NCI-H1092 treated with DMSO at 0.1 percent for 48 hours (cell line): ENCODE measurements at places on chromosomes 12 and 14.

- no peak for DNase-seq
These were observed 26.7 kb downstream of the GTF2A1 start for GRCh38 chr14:81193924-81194633.

DNA sequence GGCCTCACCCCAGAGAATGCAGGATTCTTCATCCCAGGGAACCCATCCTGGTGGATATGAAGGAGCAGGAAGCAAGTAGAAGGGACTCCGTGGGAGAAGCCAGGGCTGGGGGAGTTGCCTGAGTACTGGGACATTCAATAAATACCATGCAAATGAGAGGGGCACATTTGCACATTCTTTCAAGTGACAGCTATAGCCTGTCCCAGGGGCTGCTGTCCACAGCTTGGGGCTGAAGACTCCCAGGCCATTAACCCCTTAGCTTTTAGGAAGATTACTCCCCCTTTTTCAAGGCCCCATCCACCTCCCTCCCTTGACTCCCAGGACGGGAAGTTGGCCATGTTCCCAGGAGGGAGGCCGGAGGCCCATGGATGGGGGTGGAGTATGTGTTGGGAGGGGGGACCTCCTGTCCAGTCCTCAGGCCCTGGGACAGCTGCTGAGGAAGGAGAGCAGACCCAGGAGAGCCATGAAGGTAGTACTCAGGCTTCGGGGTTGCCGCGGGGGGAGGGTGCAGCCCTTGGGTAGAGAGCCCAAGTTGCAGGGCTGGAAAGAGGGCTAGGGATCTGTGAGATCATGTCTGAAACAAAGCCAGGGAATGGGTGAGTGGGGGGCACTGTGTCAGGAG is 974 bp upstream of the TNS2 start:
- no peak for DNase-seq

GRCh38 chr14:59811815-59812214 is 58.8 kb downstream of the RTN1 start:
- no peak for DNase-seq

DNA sequence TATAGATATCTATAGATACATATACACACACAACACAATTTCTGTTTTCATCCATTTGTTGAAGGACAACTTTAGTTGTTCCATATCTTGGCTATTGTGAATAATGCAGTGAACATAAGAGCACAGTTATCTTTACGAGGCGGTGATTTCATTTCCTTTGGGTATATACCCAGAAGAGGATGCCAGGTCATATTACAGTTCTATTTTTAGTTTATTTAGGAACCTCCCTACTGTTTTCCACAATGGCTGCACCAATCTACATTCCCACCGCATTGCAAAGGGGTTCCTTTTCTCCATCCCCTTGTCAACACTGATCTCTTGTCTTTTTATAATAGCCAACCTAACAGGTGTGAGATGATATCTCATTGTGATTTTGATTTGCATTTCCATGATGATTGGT is 143.4 kb upstream of the ARHGAP5 start:
- DNase-seq, result no peak

GRCh38 chr12:26608706-26609105 is 224.3 kb downstream of the ITPR2 start:
- DNase-seq, result no peak

- DNase-seq, result no peak
These were observed 256.3 kb upstream of the CLEC14A start for GRCh38 chr14:38512236-38512635.

DNA sequence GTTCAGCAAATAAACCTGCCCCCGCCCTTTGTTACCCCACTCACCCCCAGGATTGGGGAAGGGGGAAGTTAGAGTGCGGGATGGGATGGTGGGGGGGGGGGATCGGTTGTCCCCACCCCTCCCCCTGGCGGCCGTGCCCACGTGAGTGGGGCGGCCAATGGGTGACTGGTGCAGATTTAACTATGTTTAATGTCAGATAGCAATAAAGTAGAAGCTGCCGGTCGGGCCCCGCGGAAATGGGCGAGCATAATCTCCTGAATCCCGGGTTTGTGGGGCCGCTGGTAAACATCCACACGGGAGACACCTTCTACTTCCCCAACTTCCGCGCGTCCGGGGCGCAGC is at the start of gene HOXC12:
Gene HOXC12, plus strand, starts transcription at position 210 of the 342 bp plus-strand sequence. Its CDS starts 27 bp downstream, at position 237.
- no peak for DNase-seq

DNA sequence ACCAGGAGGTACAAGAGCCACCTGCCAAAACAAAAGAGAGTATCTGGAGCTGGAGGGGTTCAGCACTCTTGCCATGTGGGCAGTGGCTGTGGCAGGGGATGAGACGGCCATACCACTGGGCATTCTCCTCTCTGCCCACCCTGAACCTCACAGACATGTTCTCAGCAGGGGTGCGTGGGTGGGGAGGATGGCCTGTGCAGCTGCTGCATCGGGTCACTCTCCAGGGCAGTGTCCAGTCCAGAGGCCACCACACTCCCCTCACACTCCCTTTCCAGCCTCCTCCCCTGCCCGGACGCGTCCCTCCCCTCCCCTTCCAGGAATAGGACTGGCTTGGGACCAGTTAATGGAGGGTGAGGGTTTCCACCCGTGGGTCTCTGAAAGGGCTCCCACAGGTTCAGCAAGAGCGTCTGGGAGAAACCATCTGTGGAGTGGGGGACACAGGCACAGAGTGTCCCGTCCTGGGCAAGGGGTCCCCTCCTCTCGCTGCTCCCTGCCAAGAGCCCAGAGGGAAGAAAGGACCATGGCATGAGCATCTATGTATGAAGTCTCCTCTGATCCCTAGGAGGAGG is 501 bp downstream of the C1R start:
- no peak for DNase-seq

GRCh38 chr14:59123531-59123930 is 64.9 kb upstream of the DAAM1 start:
- no peak for DNase-seq

DNA sequence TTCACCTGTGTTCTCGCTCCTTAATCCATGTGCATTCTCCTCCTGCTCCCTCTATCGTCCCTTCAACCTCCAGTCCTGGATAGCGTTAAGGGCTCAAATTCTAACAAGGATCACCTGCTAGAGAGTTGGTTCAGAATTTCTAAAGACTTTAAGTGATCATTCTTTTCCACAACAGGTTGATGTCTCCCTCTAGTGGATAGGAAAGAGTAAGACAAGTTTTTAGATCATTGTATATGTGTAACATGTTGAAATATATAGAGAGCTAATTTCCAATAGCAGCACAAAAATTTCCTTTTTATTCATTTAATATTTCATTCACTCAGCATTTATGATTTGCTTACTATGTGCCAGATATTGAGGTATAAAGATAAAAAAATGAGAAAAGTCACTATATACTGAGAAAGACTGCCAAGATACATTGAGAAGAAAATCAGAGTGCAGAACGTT is 9.3 kb upstream of the ESR2 start:
- peak; percentile 80 for DNase-seq

- no peak for DNase-seq
These were observed 6.1 kb downstream of the FRMD6 start for GRCh38 chr14:51657762-51658161.

DNA sequence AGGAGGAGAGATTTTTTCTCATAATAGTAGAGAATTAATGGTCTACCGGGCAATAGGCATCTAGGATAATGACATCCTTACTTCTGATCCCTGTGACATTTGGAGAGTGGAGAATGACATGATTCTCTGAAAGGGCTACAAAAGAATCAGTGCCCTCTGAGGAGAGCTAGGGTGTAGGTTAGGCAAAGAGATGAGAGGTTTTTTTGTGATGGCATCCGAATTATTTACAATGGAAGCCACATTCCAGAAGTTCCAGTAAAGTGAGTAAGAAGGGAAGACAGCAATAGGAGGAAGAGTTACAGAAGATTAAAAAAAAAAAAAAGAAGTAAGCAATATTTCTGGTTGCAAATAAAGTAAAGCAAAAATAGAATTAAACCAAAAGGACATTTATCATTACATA is 478.0 kb downstream of the RMST start:
- no peak for DNase-seq

DNA sequence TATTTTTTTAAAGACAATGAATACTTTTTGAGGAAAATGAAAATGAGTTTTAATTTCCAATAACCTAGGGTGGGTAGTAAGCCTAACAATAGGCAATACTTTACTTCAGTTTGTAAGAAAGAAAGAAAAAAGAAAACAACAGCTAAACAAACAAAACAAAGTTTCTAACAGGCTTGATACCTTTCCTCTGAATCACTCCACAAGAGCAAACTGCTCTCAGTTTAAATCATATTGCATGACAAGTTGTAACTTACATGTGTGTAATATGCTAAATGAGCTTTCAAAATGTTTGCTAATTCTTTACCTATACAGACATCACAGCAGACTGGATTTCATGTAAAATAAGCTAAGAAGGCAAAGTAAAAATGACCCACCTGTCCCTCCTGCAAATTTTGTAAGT is 6.7 kb upstream of the LMO3 start:
- no peak for DNase-seq

DNA sequence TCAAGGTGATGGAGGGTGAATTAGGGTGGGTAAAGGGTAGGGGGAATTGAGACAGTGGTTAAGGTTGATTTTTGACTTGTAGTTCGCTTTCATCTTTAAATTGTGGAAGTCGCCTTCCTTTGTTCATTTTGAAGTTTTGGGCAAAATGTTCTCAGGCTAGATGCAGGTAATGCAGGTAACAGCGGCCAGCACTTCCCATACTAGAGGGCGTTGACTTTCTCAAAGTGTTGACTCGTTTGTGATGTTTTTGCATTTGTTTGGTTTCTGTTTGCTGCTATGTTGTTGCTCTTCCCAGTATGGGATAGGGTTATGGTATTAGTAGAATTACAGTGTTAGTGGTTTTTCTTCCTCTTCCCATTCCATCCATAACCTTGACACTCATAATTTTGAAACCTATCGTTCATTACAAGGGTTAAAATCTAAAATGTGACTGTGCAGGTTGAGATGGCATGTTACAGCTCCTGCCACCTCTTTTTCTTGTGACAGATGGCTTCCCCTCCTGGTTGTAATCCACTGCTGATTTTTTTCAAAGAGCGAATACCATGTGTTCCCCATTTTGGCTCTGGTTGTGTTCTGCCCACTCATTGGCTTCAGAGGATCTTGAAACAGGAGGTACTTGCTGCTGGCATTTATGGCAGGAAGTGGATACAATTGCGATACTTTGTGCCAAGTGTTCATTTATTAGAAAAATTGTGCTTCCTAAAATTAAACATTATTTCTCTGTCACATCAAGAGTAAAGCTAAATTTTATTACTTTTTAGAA is 57.1 kb downstream of the ERC1 start:
- DNase-seq, result no peak

- DNase-seq, result peak; percentile 38
These were observed 305.5 kb downstream of the AEBP2 start for GRCh38 chr12:19744705-19745218.

DNA sequence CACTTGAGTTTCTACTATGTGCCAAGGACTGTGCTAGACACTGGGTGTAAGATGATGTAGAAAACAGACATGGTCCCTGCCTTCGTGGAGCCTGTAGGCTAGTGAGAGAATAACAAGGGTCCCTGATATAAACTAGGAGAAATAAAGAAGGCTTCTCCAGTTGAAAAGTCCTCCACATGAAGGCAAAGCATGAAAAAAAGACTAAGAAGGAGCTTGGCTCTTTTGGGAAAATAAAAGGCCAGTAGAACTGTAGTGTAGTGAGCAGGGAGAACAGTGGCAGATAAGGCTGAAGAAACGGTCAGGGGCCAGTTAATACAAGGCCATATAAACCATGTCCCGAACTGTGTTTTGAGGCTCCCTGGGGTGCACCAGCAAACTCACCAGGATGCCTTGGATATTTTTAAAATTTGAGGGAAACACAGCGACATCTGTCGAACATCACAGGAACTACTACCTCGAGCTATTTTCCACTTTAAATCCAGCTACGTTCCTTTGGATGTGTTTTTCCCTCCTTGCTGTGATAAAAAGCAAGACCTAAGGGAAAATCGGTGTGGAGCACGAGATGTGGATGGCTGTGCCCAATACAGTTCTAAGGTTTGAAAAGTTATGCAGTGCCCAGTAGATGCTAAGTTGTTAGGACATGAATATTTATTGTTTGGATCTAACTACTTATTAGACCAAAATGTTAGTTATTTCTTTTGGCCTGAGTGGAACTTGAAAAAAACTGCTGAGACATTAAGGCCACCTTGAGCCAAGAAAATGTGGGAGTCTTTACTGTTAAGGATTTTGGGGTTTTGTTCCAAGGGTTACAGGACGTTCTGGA is 8.5 kb upstream of the CFL2 start:
- peak; percentile 67 for DNase-seq

DNA sequence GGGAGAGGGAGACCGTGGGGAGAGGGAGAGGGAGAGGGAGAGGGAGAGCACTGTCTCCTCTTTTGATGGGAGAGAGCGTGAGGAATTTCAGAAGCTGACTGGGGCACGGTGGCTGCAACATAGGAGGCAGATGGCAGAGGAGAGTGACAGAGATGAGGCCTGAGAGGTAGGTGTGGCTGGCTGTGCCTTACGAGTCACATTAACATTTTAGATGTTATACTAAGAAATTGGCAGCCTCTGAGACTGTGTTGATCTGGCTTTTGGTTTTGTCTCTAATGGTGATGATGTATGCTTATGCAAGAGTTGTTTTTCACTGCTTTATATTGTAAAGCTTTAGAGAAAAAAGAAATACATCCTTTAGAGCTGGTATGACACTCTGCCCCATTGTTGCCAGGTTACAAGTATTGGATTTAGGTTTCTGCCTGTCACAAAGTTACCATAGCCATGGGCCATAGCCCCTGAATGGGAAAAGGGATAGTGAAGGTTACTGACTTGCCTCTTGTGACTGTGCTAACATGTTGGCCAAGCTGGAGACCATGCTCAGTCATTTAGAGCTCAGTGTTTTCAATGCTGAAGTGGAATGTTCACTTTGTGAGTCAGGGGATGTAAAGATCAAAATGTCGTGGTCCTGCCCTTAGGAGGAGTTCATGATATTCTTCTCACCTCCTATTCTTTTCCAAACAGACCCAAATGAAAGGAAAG is 186.2 kb downstream of the SYNE2 start:
- DNase-seq, result no peak

GRCh38 chr14:63650256-63650952 is 8.7 kb upstream of the WDR89 start:
- DNase-seq, result no peak

DNA sequence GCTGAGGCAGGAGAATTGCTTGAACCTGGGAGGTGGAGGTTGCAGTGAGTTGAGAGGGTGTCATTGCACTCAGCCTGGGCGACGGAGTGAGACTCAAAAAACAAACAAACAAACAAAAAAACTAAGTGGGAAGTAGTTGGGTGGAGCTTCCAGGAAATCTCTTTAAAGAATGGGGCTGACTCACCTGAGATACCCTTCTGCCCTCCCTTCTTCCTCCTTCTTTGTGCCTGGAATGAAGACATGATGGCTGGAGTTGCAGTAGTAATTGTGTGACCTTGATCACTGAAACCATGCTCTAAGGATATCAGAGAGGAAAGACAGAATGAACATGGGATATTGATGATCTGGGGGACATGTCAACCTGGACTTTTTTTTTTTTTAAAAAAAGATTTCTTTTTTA is 87.6 kb upstream of the MED13L start:
- DNase-seq, result no peak

- DNase-seq, result no peak
These were observed 318.2 kb downstream of the NUAK1 start for GRCh38 chr12:105820429-105821125.
